SJSA1 (cell line): ENCODE measurements at places on chromosomes 6 and 20. TPM values are rescaled to one million over a fixed set of nuclear protein-coding genes. Genes with fewer than 3 reads are reported as not detected.

Gene PSORS1C2
- total RNA-seq = not detected in 2 replicates

Gene LY6G6C
- total RNA-seq = not detected in 2 replicates

GRCh38 chr20:16011056-16011455 lies 562.2 kb downstream of the KIF16B start:
- no peaks in the 10 kb centered on the region for H3K36me3 ChIP-seq
- H3K4me3 ChIP-seq = no peak overlapping the region
- DNase-seq = no peak
- no peaks in the 10 kb centered on the region for H3K4me1 ChIP-seq

DNA sequence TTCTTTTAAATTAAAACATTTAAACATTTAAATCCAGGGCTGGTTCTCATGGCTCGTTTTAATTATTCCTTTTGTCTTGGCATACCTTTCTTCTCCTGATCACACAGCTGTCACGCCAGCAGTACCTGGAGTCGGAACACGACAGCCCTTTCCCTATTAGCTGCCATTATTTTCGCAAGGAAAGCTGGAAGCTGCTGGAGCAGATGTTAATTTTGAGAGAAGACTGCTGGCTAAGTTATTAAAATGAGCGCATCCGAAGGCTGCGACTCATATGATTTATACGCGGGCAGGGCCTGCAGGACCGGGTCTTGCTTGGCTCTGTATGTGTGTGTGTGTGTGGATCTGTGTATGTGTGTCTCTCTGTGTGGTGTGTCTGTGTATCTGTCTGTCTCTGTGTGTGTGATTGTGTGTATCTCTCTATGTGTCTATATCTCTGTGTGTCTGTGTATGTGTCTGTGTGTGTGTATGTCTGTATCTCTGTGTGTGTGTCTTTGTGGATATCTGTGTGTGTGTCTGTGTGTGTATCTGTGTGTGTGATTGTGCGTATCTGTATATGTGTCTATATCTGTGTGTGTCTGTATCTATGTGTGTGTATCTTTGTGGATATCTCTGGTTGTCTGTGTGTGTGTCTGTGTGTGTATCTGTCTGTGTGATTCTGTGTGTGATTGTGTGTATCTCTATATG lies 191.5 kb downstream of the CDH4 start:
- no peaks in the 10 kb centered on the region for H3K36me3 ChIP-seq
- no peak for DNase-seq
- H3K4me3 ChIP-seq = no peak overlapping the region
- no peaks in the 10 kb centered on the region for H3K27me3 ChIP-seq
- peaks cover 6% of the 10 kb centered on the region for H3K4me1 ChIP-seq
- H3K27ac ChIP-seq = no peak overlapping the region

- H3K4me3 ChIP-seq = no peak overlapping the region
- DNase-seq = no peak
- H3K4me1 ChIP-seq = no peaks in the 10 kb centered on the region
- H3K27me3 ChIP-seq = no peaks in the 10 kb centered on the region
- no peak overlapping the region for H3K27ac ChIP-seq
Measured at GRCh38 chr20:36805396-36805795, 31.8 kb upstream of the DSN1 start.

DNA sequence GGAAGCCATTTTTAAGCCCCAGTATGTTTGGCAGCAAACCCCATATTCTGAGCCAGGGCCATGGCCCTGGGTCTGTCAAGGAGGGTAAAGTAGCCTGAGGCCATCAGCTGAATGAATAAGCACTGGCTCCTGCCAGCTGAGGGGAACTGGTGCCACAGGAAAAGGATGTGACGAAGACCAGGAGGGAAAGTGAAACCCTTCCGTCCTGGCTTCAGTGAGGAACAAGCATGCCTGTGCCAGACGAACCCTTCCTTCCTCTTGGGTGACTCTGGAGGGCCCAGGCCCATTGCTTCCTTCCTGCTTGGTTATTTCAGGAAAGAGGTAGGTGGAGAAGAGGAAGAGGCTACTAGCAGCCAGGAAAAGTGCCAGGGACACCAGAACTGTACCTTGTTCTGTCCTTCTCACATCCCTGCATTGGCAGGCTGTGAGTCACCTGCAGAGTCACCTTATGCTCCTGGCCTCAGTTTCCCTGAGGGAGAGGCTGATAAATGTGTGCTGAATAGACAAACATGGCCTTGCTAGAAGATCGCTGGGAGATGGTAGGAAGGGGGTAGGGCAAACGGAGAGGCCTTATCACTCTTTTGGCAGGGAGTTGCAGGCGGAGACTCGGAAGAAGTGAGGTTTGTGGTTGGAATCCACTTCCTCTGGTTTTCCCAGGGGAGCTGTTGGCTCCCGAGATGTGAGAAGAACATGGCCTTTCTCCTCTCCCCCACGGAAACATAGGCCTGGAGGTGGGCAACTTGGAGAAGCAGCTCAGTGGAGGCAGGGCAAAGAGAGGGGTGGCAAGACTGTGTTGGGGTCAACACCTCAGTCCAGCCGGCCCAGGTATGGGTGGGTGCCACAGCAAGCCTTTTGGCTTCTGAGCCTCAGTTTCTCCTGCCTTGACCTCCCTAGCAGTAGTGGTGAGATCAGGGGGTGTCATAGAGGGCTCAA lies 37.4 kb downstream of the COX4I2 start:
- H3K4me1 ChIP-seq = peaks cover 81% of the 10 kb centered on the region
- H3K4me3 ChIP-seq = no peak overlapping the region
- peaks cover 69% of the 10 kb centered on the region for H3K36me3 ChIP-seq
- DNase-seq = peak; percentile 76
- peak overlapping the region; percentile 40 for H3K27ac ChIP-seq

GRCh38 chr6:136780972-136781371 lies 11.3 kb downstream of the MAP3K5 start:
- H3K27me3 ChIP-seq = no peaks in the 10 kb centered on the region
- H3K36me3 ChIP-seq = no peaks in the 10 kb centered on the region
- DNase-seq = no peak
- H3K27ac ChIP-seq = no peak overlapping the region
- H3K4me3 ChIP-seq = no peak overlapping the region

DNA sequence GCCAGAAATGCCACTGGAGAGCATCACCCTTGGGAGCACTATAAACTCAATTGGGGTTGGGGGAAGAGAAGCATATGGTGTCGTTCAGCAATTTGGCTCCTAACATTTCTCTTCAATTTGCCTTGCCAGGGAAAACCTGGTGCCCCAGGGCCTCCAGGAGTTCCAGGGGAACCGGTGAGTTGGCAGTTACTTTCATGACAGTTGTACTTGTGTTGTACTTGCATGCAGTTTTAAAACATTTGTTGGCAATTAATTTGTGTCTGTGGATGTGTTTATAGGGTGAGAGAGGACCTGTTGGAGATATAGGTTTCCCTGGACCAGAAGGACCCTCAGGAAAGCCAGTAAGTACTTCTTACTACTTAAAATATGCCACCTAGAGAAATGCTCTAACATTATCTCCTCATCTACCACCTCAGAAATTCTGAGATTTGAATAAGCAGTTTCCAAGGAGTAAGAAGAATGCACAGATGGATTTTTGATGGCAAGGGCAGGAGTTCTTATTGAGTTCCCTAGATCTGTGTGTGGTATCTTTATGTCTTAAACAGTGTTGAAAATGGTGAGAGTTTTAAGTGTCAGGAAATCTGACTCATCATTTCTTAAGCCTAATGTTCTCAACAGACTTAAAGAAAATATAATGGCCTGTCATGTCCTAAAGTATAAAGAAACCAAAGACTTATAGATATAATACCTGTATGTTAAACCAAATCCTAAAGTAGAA lies 122.5 kb downstream of the COL9A1 start:
- H3K27me3 ChIP-seq = no peaks in the 10 kb centered on the region
- H3K27ac ChIP-seq = no peak overlapping the region
- DNase-seq = no peak
- H3K36me3 ChIP-seq = no peaks in the 10 kb centered on the region
- H3K4me1 ChIP-seq = no peaks in the 10 kb centered on the region
- H3K4me3 ChIP-seq = no peak overlapping the region

DNA sequence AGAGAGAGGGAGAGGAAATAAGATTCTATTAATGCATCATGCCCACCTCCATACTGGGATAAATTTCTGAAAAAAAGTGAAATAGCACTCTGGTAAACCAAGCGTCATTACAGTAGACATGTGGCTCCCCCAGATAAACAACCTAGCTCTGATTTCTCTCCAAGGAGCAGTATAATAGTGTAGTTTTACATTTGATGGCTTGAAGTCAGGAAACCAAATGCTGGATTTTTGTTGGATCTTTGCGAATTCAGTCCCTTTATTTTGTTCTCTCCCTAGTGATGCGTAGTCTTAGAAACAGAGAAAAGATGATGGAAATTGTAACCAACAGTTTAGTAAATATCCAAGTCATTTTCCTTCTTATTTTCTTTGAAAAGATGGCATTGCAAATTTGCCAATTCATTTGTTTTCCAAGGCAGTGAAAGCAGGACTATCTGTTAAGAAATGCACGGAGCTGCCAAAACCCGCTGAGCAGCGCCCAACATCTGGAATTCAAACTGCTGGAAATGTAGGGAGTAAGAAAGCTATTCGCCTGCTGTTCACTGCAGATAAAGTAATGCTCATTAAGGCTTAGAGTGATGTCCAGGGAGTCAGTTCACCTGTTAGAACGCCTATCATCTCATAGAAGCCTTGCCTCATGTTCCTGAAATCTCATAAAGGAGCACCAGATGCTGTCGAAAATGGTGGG lies 85.7 kb upstream of the DOK5 start:
- no peak overlapping the region for H3K27ac ChIP-seq
- DNase-seq = no peak

- H3K4me3 ChIP-seq = no peak overlapping the region
- H3K27me3 ChIP-seq = no peaks in the 10 kb centered on the region; the same call in 1 of the 2 replicates
- no peaks in the 10 kb centered on the region for H3K36me3 ChIP-seq
Measured at GRCh38 chr20:24574797-24575196, 105.4 kb downstream of the SYNDIG1 start.

DNA sequence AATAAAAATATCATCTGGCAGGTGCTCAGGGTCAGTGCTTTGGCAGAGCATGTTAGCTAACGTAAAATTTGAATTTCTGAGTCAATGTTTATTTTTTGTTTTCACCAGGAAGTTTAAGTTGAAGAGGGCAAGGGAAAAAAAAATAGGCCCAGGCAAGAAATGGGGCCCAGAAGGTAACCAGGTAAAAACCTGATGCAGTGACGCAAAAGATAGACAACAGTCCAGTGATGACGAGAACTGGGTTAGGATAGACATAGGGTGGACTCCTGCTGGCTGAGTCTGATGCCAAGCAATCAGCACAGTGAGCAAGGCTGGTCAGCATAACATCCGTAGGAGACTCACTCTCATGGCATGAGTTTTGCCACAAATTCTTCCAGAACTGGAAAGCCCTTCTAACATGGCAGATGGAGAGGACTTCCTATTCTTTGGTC lies 42.2 kb downstream of the ZHX3 start:
- H3K27ac ChIP-seq = no peak overlapping the region
- DNase-seq = no peak
- H3K36me3 ChIP-seq = no peaks in the 10 kb centered on the region
- no peaks in the 10 kb centered on the region for H3K27me3 ChIP-seq

DNA sequence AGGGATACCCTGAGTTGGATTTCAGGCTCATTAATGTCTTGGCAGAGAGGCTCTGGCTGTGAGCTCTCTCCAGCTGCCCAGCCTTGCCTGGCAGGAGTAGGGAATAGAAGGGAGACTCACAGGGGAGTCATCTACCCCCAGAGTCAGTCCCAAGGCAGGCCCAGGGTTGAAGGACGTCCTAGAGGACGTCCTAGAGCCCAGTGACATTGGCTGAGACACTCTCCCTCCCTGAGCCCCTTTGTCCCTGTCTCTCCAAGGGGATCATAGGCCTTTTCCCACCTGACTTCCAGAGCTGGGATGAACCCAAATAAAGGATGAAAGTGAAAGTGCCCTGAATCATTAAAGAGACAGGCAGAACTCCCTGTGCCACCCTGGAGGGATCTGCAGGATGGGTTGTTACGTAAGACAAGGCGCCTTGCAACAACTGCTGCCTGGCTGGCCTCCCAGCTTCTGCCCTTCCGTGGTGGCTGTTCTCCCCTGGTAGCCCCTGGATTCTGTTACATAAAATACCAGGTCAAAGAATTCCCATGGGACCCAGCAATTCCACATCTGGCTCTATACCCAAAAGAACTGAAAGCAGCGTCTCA lies 53.6 kb upstream of the SIRPA start:
- no peak overlapping the region for H3K27ac ChIP-seq
- no peak overlapping the region for H3K4me3 ChIP-seq
- H3K36me3 ChIP-seq = no peaks in the 10 kb centered on the region
- DNase-seq = no peak

DNA sequence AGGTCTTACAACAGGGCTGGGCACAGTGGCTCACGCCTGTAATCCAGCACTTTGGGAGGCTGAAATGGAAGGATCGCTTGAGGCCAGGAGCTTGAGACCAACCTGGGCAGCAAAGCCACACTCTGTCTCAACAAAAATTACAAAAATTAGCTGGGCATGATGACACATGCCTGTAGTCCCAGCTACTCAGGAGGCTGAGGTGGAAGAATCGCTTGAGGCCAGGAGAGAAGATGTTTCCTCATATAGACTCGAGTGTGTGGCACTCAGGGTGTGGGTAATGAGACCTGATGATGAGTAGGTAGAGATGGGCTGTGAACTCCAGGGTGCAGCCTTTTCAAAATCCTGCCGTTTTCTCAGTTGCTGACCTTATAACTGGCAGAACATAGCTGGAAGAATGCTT lies 125.3 kb upstream of the FOXO3 start:
- H3K4me1 ChIP-seq = no peaks in the 10 kb centered on the region
- no peaks in the 10 kb centered on the region for H3K27me3 ChIP-seq
- no peak for DNase-seq
- no peak overlapping the region for H3K4me3 ChIP-seq
- no peaks in the 10 kb centered on the region for H3K36me3 ChIP-seq

GRCh38 chr20:2986466-2986865 lies 57.0 kb upstream of the GNRH2 start:
- peaks cover 62% of the 10 kb centered on the region for H3K36me3 ChIP-seq
- no peak overlapping the region for H3K27ac ChIP-seq
- no peaks in the 10 kb centered on the region for H3K27me3 ChIP-seq
- DNase-seq = no peak

DNA sequence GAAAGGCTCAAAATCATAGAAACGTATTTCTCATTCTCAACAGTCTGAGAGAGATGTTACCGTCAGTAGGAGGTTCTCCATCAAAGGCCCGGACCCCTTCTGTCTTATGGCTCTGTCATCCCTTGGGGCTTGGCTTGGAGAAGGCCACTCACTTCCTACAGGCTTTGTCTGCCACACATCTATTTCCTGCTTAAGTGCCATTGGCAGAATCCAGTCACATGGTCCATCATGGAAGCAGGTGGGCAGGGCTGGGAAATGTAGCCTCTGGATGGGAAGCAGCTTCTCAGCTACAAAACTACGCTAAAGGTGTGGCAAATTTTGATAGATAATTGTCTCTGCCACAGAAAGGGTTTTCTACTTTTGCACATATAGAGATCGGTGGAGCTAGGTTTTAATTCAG lies 12.6 kb upstream of the ZFP64 start:
- H3K27me3 ChIP-seq = no peaks in the 10 kb centered on the region
- no peaks in the 10 kb centered on the region for H3K4me1 ChIP-seq
- no peak overlapping the region for H3K27ac ChIP-seq
- no peak overlapping the region for H3K4me3 ChIP-seq
